ENCODE measurements at places on chromosomes 2 and 18. TPM values are rescaled to one million over a fixed set of nuclear protein-coding genes. Genes with fewer than 3 reads are reported as not detected.
A peak's percentile ranks its signal among the peaks of the same experiment; 100 is the strongest.

DNA sequence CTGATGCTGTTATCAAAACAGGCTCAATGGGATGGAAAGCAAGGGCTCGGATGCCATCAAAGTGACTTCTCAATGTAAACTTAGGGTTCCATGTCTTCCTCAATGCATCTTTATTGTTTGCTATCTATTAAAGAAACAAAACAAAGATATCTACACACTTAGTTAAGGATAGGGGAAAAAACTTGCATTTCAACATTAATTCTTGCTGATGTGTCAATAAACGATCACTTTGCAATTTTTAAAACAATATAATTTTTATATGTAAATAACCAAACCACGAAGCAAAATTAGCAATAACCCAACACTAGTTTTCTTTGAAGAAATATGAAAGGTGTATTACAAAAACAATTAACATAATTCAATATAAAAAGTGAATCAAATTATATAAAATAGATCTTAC is 96.7 kb downstream of the STRN start:
- H3K27me3 ChIP-seq: no peaks in the 10 kb centered on the region
- DNase-seq: no peak
- H3K36me3 ChIP-seq: peaks cover 85% of the 10 kb centered on the region
- no peak overlapping the region for H3K4me3 ChIP-seq

DNA sequence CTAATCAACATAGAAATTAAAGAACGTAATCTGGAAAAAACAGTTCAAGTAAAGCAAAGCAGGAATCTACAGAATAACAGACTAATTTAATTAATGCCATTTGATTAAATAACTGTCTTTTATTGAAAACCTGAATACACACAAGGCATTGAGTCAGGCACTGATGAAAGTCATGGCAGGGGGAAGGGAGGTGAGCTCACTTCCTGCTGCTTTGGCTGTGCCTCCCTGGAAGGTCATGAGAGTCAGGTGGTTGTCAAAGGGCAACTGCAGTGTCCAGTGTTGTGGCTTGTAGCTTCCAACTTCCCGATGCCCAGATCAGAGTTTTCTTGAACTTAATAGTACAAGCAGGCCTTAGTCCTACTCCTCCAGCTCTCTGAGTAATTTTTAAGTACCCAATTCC is 180.9 kb downstream of the PID1 start:
- H3K27me3 ChIP-seq: no peaks in the 10 kb centered on the region
- no peak overlapping the region for H3K27ac ChIP-seq
- DNase-seq: no peak
- no peak overlapping the region for H3K4me3 ChIP-seq
- H3K4me1 ChIP-seq: no peaks in the 10 kb centered on the region

DNA sequence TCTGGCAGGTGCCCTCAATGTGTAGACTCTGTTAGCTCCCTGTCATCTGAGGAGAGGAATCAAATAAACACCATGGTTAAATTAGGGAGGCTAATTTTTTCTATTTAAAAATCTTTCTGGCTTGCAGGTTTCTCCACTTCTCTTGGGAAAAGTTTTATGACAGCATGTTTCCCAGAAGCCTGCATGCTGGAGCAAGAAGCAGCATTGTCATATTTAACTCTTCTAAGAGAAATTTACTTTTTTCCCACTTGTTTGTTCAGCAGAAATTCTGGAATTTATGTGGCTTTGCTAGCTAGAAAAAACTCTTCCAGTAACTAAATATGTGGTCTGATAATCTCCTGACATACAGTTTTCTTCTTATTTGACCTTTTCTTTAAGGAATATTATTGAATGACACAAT is 230.5 kb downstream of the PARD3B start:
- H3K27me3 ChIP-seq: peaks cover 24% of the 10 kb centered on the region
- H3K4me3 ChIP-seq: no peak overlapping the region
- no peak for DNase-seq
- H3K36me3 ChIP-seq: no peaks in the 10 kb centered on the region
- no peaks in the 10 kb centered on the region for H3K4me1 ChIP-seq
- no peak overlapping the region for H3K27ac ChIP-seq

DNA sequence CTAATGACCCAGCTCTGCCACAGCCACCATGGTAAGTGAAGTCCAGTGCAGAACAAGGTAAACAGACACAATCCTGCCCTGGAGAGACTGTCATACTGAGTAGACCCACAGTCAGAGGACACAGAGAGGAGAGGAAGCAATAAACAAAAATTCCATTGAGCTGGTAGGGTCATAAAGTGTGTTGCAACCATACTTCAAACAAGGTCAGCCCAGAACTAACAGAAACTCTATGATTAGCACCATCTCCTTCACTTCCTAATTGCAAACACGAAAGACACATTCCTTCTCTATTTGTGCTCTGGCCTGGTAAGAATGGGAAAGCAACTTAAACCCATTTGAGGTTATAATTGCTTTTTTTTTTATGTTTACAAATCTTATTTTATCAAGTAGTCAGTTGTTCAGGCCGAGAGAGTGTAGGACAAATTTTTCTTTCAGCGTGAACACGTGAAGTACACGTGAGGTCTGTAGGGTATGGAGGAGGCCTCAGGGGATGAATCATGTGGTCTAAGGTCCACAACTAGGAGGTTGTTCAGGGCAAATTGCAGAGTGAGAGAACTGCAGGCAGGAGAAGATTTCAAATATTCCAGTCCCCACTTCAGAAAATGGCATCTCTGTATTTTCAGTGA is 71.4 kb upstream of the GLS start:
- no peaks in the 10 kb centered on the region for H3K4me1 ChIP-seq
- H3K27me3 ChIP-seq: no peaks in the 10 kb centered on the region
- no peak overlapping the region for H3K4me3 ChIP-seq
- no peak overlapping the region for H3K27ac ChIP-seq
- no peaks in the 10 kb centered on the region for H3K36me3 ChIP-seq

GRCh38 chr2:226694149-226694548 is 105.5 kb downstream of the IRS1 start:
- peaks cover 7% of the 10 kb centered on the region for H3K27me3 ChIP-seq
- peaks cover 8% of the 10 kb centered on the region for H3K4me1 ChIP-seq
- no peaks in the 10 kb centered on the region for H3K36me3 ChIP-seq
- H3K27ac ChIP-seq: no peak overlapping the region
- no peak overlapping the region for H3K4me3 ChIP-seq

DNA sequence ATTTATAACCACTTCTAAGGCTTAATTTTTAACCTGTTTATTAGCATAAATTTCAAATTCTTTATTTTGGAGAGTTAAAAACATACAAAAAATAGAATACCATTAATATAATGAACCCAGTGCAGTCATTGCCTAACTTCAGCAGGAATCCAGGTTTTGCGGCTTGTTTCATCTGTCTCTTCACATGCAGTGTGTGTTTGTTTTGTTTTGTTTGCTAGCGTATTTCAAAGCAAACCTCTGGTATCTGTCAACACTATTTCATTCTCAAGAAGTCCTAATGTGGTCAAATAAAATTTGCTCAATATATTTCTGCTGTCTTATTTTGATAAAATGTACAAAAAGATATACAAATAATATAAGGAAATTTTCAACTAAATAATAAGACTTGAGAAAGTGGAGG is 328.5 kb downstream of the AGPS start:
- peaks cover 12% of the 10 kb centered on the region for H3K27me3 ChIP-seq
- no peak overlapping the region for H3K4me3 ChIP-seq
- H3K36me3 ChIP-seq: no peaks in the 10 kb centered on the region
- DNase-seq: no peak
- no peaks in the 10 kb centered on the region for H3K4me1 ChIP-seq

GRCh38 chr2:100197631-100198153 is 55.3 kb upstream of the AFF3 start:
- H3K4me1 ChIP-seq: no peaks in the 10 kb centered on the region
- peaks cover 11% of the 10 kb centered on the region for H3K27me3 ChIP-seq
- peaks cover 1% of the 10 kb centered on the region for H3K36me3 ChIP-seq

GRCh38 chr2:233531955-233532354 is 34.6 kb downstream of the USP40 start:
- H3K27me3 ChIP-seq: no peaks in the 10 kb centered on the region
- DNase-seq: no peak
- H3K4me3 ChIP-seq: no peak overlapping the region
- H3K4me1 ChIP-seq: peaks cover 2% of the 10 kb centered on the region

GRCh38 chr2:72415241-72415661 is 267.6 kb upstream of the CYP26B1 start:
- no peak overlapping the region for H3K4me3 ChIP-seq
- no peaks in the 10 kb centered on the region for H3K4me1 ChIP-seq
- peaks cover 33% of the 10 kb centered on the region for H3K36me3 ChIP-seq

DNA sequence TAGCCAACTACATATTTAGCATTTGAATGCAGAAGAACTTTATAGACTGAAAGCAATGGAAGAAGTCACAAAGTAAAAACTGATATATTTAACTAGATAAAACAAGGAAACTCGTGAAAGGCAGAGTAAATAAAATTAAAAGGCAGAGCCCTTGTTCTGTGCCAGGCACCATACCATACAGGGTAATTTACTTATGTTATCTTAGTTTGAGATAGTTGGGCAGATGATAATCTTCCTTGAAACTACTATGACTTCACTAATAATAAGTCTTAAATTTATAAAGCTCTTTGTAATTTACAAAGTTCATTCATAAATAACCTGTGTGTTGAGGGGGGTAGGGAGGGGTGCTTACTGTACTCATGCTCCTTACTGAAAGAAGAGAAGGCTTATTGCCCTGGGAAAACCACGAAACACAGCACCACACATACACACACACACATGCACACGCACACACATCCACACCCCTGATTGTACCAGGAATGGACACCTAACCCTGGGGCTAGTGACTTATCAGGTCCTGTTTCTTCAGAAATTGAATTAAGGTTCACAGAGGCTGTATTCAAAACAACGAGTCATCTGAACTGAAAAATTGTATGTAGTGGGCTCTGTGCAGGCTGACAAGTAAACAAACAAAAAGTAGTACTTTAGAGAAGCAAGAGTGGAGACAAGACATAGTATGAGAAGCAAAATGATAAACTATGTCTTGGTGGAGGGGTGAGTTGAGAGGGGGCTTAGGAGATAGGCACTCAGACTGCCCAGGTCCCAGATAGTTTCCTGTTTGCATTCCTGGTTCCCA is 38.1 kb downstream of the AGFG1 start:
- peak overlapping the region; percentile 72 for H3K27ac ChIP-seq
- no peaks in the 10 kb centered on the region for H3K27me3 ChIP-seq
- H3K4me1 ChIP-seq: peaks cover 93% of the 10 kb centered on the region
- H3K36me3 ChIP-seq: no peaks in the 10 kb centered on the region

DNA sequence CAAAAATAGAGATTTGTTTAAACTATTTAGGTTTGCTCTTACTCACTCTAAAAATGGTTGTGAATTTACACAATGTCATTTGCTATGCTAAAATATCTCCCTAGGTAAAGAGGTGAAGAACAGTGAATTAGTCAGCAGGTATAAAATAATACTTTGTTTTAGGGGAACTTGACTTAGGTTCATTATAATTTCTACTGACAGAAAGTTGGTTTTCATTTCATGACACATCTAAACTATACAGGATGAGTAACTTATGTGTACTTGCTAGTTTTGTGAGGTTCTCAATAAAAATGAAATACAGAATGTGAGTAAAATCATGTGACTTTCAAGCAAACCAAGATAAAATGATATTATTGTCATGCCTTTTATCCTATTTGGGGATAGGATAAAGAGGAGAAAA is 66.0 kb downstream of the DIS3L2 start:
- no peak overlapping the region for H3K27ac ChIP-seq
- H3K27me3 ChIP-seq: no peaks in the 10 kb centered on the region
- peaks cover 8% of the 10 kb centered on the region for H3K4me1 ChIP-seq
- DNase-seq: no peak
- no peak overlapping the region for H3K4me3 ChIP-seq

DNA sequence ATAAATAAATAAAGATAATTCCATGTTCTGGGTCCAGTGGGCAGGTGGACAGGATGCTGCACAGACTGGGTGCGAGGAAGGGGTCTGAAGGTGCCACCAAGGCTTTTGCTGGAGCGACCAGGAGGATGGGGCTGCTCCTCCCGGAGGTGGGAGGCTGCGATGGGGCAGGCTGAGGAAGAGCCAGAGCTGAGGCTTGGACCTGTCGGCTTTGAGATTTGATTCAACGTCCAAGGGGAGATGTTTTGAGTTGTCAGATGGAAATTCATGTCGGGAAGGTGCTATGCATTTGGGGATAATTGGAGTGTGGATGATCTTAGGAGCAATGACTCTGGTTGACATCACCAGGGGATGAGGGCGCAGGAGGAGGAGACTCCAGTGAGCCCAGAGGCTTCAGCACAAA is 11.7 kb downstream of the ALLC start:
- H3K27me3 ChIP-seq: peaks cover 10% of the 10 kb centered on the region
- H3K4me3 ChIP-seq: no peak overlapping the region
- no peak for DNase-seq
- peaks cover 2% of the 10 kb centered on the region for H3K4me1 ChIP-seq
- H3K36me3 ChIP-seq: no peaks in the 10 kb centered on the region
- H3K27ac ChIP-seq: no peak overlapping the region

Gene PARD6G
- 0.34 TPM for total RNA-seq

Gene LCT
- total RNA-seq: 0.22 TPM

Gene DOCK10
- total RNA-seq: 180 TPM

Gene TGIF1
- 80.1 TPM for total RNA-seq

Gene SNTG2
- 4.2 TPM for total RNA-seq

Gene CD28
- total RNA-seq: 133 TPM

Gene STON1
- 3.5 TPM for total RNA-seq

Gene NETO1
- total RNA-seq: 1.7 TPM
